Esophagus squamous epithelium (tissue), 5 donors: ENCODE measurements at places on chromosomes 5 and 9. TPM values are rescaled to one million over a fixed set of nuclear protein-coding genes. Genes with fewer than 3 reads are reported as not detected.

DNA sequence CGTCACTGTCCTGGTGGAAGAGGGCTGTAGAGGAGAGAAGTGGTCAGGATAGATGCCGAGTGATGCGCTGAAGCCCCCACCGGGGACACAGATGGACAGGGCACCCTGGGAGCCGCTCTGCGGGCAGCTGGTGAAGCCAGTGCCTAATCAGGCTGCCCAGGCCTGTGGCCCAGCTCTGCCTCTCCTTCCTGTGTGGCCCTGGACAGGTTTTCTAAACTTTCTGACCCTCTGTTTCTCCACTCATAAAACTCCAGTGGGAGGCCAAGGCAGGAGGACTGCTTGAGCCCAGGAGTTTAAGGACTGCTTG, 86.1 kb downstream of the C5orf15 start:
- no peak for DNase-seq

- no peak for DNase-seq
Measured at GRCh38 chr5:6307304-6307703, 71.0 kb downstream of the MED10 start.

- no peak for DNase-seq
Measured at GRCh38 chr5:39249564-39250274, 30.4 kb upstream of the FYB1 start.

GRCh38 chr5:68849103-68849502, 244.7 kb upstream of the SLC30A5 start:
- DNase-seq, result no peak

DNA sequence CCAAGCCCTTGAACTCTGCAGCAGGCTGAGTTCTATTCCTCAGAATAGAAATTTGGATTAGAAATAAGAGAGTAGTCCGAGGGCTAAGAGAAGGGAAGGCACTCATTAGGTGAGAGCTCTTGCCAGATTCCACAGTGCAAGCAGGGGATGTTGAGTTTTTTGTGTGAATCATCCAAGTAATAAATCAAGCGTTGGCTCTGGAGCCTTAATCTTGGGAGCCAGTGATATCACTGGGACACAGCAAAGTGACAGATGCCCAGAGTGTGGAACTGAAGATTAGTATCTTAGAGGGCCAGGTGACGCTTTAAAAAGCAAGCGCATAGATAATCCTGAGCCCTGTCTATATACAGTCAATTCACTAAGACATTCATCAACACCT, 60.3 kb downstream of the FOXD1 start:
- no peak for DNase-seq

DNA sequence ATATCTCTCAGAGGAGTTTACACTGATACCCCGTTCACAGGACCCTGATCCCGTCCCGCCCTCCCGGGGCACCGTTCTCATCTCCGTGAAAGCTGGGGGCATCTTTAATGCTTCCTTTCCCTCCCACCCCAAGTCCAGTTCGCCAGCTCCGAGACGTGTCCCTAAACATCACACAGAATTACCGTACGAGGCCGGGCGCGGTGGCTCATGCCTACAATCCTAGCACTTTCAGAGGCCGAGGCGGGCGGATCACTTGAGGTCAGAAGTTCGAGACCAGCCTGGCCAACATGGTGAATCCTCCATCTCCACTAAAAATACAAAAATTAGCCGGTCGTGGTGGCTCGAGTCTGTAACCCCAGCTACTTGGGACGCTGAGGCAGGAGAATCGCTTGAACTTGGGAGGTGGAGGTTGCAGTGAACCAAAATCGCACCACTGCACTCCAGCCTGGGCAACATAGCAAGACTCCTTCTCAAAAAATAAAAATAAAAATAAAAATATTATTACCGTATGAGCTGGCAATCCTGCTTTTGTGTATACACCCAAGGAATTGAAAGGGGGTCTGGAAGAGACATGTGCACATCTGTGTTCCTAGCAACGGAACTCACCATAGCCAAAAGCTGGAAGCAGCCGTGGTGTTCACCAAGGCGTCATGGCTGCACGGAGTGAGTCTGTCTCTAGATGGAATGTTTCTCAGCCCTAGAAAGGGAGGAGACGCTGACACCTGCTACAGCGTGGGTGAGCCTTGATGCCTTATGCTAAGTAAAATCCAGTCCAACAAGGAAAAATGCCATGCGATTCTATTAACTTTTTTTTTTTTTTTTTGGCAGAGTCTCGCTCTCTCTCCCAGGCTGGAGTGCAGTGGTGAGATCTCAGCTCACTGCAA, 1.2 kb upstream of the ABO start:
- DNase-seq, result no peak

- no peak for DNase-seq
Measured at GRCh38 chr5:138391859-138392386, 39.4 kb downstream of the KDM3B start.

DNA sequence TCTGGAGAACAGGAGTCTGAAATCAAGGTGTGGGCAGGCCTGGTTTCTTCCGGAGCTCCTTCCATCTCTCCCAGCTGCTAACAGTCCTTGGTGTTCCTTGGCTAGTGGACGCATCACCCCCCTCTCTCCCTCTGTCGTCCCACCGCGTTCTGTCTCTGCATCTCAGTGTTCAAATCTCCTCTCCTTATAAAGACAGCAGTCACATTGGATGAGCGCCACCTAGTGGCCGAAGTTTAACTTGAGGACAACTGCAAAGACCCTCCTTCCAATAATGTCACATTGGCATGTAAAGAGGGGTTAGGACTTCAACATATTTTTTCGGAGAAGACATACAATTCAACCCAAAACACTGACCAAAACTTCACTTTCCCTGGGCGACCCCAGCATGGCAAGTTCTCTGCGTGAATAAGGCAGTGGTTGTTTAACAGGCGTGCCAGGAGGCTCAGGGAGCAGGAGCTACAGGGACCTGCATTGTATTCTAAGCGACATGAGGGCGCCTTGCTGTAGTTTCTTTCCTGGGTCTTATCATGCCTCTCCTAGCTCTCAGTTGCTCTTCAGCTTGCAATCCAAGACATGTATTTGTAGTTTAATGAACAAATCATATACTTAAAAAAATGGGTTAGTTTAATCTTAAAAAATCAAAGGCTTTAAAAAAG, 27.9 kb upstream of the BASP1 start:
- no peak for DNase-seq

The ANKS6 gene
- total RNA-seq, result 15.2 TPM

GRCh38 chr5:154860765-154861164, 2.3 kb downstream of the CNOT8 start:
- DNase-seq, result no peak

DNA sequence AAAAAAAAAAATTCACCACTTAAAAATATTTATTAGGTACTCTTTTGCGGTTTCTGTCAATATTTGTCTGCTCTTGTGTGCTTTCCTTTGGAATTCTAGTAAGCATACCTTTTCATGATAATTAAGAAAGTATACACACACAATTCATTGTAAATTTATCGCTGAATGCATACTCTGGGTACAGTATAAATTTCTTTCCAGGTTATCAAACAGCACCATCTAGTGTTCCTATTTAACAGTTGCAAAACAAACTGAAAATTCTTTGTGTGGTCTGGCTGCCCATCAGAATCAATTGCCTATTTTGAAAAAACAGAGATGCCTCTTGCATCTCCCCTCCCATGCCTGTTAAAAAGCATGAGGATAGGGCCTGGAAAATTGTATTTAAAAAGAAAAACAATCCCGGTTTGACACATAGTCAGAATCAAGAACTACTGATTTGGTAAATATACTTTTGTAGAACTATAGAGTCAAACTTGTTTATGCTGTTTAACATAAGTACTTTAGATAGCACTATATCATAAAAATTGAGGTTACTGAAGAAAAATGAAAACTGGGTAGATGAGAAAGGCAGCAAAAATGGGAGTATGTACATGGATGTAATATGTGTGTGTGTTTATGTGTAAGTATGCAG, 16.2 kb downstream of the PGGT1B start:
- DNase-seq, result no peak

The PCDHGA8 gene
- 1.2 TPM for total RNA-seq

The ARHGEF37 gene
- total RNA-seq, result 29.3 TPM

DNA sequence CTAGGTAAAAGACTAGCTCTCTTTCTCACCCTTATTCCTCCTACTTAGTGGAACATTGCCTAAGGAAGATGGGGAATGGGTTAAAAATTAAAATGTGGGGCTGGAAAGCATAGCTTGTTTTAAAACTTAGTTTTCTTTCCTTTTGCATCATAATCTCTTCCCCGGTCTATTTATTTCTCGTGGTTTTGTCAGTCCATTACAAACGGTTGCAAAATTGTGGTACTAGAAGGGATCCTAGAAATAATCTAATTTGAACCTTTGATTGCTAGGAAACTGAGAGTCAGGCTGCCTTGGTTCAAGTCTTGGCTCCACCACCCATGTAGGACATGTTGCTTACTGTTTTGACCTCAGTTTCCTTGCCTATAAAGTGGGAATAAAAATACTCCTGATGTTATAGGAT, 1.3 kb downstream of the IL31RA start:
- DNase-seq, result no peak

The HMGCS1 gene
- total RNA-seq, result 153 TPM

The NR2F1 gene
- 3.6 TPM for total RNA-seq

DNA sequence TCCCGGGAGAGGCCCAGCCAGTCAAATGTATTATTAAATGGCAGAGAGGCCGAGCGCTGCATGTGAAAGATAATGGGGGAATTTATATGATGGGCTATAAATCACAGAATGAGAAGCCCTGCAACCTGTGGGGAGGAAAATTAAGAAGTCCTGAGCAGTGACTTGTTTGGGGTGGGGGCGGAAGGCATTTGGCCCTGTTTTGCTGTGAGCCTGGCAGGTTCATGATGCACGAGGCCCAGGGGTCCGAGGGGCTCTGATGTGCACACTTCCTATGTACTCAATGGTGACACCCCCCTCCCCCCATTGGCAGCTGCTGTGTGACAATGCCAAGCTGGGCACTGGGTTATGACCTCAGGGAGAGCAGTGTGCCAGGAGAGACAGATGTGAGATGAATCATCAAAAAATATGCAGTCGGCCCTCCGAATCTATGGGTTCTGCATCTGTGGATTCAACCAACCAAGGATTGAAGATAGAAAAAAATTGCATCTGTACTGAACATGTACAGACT, 13.7 kb upstream of the DAB2IP start:
- DNase-seq, result no peak

- DNase-seq, result no peak
Measured at GRCh38 chr5:73160239-73160671, 12.7 kb upstream of the TMEM174 start.

- DNase-seq, result no peak
Measured at GRCh38 chr5:123176938-123177275, 87.9 kb downstream of the PRDM6 start.

- DNase-seq, result no peak
Measured at GRCh38 chr5:76000582-76000981, 82.6 kb upstream of the SV2C start.

DNA sequence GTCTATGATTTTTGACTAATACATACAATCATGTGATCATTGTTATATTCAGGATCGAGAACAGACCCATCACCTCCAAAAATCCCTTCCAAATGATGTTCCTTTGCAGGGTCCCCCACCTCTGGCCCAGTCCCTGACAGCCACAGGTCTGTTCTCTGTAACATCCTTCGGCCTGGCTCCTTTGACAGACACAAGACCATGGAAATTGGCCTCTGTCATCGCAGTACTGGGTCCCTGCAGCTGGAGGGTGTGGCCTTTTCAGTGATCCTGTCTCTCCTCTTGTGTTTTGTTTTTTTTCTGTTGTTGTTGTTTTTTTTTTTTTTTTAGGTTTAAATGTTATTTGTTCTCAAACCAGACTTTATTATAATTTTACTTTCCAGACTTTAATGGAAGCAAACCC, 27.4 kb upstream of the ANKRD33B start:
- no peak for DNase-seq

The SLC27A6 gene
- total RNA-seq, result 7.6 TPM

GRCh38 chr5:154756009-154756867, 1.1 kb downstream of the LARP1 start:
- no peak for DNase-seq

- no peak for DNase-seq
Measured at GRCh38 chr5:77024490-77024889, 5.7 kb upstream of the AGGF1 start.
